ENCODE measurements at places on chromosomes 6 and 20.

GRCh38 chr6:63897459-63897858 is 261.9 kb downstream of the PHF3 start:
- DNase-seq, result no peak

- DNase-seq, result no peak
Observed at GRCh38 chr6:111113336-111114086, 26.2 kb downstream of the SLC16A10 start.

DNA sequence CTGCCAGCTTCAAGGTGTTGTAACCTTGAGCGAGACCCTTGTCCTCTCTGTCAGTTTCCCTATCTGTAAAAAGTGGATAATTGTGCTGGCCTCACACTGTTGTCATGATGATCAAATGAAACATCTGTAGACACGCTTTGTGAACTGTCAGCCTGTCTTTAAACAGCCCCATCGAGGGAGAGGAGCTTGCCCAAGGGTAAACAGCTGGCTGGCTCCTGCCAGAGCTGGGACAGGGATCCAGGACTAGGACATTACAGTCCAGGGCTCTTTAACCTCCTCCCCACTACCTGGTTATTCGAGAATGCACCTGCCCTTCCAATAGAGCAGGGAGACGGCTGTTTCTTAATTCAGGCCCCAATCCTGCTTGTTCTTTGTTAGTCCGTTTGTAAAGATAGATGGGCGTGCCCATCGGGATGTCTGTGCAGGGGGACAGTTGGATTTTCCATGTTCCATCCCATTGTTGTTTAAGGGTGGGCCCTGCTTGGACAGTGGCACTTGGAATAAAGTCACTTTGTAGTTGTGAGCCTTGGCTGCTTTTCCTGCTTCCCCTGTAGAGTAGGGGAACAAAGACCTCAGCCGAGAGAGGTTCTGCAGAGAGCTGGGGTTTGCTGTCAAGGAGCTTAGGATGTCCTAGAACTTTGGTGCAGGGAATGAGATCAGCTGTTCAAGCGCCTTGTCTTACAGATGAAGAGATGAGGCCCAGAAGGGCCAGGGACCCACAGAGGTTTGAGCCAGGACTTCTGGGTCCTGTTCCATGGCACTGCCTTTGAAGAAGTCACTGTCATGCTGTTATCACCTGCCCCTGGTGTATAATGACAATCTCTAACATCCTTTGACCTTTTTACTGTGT is 77.9 kb upstream of the MYL9 start:
- DNase-seq, result no peak

GRCh38 chr20:11676630-11677287 is 240.9 kb upstream of the BTBD3 start:
- DNase-seq, result no peak

- DNase-seq, result no peak
Observed at GRCh38 chr6:34742094-34742493, 15.2 kb upstream of the SNRPC start.

- DNase-seq, result no peak
Observed at GRCh38 chr20:58228103-58228483, 360 bp downstream of the ANKRD60 start.

- DNase-seq, result no peak
Observed at GRCh38 chr6:128494440-128494839, 26.0 kb downstream of the PTPRK start.
